ENCODE measurements at places on chromosomes 7 and 10. TPM values are rescaled to one million over a fixed set of nuclear protein-coding genes. Genes with fewer than 3 reads are reported as not detected.

DNA sequence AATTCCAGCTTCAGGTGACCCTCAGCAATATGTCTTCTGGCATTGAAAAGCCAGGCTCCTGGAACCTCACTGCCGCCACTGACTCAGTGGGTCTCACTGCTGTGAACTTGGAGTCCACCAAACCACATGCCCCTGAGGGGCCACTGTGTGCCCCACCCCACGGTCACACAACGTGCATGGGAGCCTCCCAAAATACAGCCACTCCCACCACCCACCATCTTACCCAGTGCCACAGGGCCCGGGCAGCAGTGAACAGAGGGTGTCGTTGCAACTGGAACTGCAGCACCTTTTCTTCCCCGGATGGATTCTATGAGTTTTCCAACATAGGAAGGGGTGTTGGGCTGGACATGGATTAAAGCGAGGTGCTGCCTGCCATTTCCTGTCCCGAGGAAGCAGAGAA is 60.1 kb downstream of the ASB13 start:
- no peaks in the 10 kb centered on the region for H3K4me1 ChIP-seq
- DNase-seq = no peak
- no peaks in the 10 kb centered on the region for H3K36me3 ChIP-seq
- no peak overlapping the region for H3K27ac ChIP-seq
- no peak overlapping the region for H3K4me3 ChIP-seq

DNA sequence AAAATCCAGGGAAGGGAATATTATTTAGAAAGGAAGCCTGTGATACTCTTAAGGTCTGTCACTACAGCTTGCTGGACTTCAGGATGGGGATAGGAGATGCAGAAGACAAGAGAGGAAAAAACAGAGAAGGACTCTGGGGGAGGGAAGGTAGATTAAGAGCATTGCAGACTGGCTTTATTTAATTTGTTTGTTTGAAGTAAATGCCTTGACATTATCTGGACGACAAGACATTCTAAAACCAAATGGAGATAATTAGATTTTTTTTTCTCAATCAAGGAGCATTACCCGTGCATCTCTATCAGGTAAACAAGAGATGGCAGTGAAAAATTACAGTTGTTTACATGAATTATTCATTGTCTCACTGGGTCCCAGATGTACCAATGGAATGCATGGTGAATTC is 24.3 kb downstream of the ACTA2 start:
- H3K27ac ChIP-seq = no peak overlapping the region
- no peaks in the 10 kb centered on the region for H3K36me3 ChIP-seq
- H3K4me3 ChIP-seq = no peak overlapping the region
- DNase-seq = no peak

GRCh38 chr7:130917669-130918128 is 183.7 kb upstream of the KLF14 start:
- no peak overlapping the region for H3K4me3 ChIP-seq
- no peak for DNase-seq
- H3K4me1 ChIP-seq = peaks cover 90% of the 10 kb centered on the region
- peak overlapping the region; percentile 99 for H3K27ac ChIP-seq
- no peaks in the 10 kb centered on the region for H3K36me3 ChIP-seq
- H3K27me3 ChIP-seq = no peaks in the 10 kb centered on the region

Gene TMEM176B
- 0.26 TPM for total RNA-seq

Gene HOXA1
- total RNA-seq = 0.23 TPM

- no peaks in the 10 kb centered on the region for H3K36me3 ChIP-seq
- peaks cover 2% of the 10 kb centered on the region for H3K27me3 ChIP-seq
- no peak for DNase-seq
These were observed at the start of gene DLG5 for GRCh38 chr10:77926566-77927401. TSS of gene DLG5 (minus strand) at chr10:77926755. CDS start at chr10:77926520, 235 bp downstream.

DNA sequence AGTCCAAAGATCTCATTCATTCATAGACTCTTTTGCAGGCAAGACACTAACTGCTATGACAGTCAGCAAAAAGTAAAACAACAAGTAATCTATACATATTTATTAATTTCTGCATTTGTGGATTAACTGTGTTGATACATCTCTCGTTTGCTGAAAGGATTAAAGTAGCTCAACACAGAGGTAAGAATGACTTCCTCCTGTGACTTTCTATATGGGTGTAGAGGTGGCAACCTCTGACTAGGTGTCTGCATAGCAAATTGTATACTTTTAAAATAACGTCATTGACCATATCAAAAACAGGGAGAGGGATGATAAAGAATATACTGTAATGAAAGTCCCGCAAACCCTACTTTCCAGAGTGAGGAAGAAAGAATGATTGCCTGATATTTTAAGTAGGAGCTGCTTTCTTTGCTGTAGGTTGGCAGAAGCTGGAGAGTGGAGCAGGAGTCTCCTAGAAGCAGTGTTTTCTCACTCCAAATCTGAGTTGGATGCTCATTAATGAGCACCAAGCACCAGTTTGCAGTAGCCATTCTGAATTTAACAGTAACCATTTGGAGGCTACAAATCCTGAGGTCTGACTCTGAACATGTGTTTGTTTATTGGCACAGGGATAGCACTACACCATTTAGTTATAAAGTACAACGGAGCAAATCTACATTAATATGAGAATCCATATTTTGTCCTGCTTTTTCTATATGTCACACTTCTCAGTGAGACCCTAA is 9.2 kb upstream of the LRRN3 start:
- H3K4me3 ChIP-seq = peak overlapping the region; percentile 40
- peaks cover 24% of the 10 kb centered on the region for H3K4me1 ChIP-seq
- no peaks in the 10 kb centered on the region for H3K27me3 ChIP-seq
- no peaks in the 10 kb centered on the region for H3K36me3 ChIP-seq
- no peak for DNase-seq

DNA sequence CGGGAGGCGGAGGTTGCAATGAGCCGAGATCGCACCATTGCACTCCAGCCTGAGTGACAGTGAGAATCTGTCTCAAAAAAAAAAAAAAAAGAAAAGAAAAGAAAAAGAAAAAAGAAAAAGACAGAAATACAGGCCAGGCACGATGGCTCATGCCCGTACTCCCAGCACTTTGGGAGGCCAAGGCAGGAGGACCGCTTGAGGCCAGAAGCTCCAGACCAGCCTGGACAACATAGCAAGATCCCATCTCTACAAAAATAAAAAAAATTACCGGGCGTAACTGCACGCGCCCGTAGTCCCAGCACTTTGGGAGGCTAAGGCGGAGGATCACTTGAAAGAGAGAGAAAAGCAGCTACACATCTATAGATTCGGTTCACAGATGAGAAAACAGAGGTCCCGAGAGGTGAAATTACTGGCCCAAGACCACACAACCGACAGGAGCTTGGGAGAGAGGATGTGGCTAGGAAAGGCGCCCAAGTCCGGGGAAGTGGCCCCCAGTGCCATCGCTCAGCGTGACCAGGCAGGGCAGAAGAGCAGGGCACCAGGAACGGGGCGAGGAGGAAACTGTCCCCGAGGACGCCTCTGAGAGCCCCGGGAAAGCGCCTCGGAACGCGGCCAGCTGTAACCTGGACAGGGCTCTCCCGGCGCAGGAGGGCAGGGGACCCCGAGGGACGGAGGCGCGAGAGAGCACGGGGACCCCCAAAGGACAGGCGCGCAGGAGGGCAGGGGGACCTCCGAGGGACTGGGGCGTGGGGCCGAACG is 612 bp downstream of the SNX8 start:
- DNase-seq = no peak
- peak overlapping the region; percentile 60 for H3K27ac ChIP-seq
- peaks cover 13% of the 10 kb centered on the region for H3K4me1 ChIP-seq
- no peaks in the 10 kb centered on the region for H3K27me3 ChIP-seq

GRCh38 chr7:35465791-35466336 is 212.0 kb upstream of the TBX20 start:
- H3K4me1 ChIP-seq = no peaks in the 10 kb centered on the region
- no peaks in the 10 kb centered on the region for H3K36me3 ChIP-seq
- DNase-seq = no peak
- no peak overlapping the region for H3K4me3 ChIP-seq
- H3K27me3 ChIP-seq = no peaks in the 10 kb centered on the region

DNA sequence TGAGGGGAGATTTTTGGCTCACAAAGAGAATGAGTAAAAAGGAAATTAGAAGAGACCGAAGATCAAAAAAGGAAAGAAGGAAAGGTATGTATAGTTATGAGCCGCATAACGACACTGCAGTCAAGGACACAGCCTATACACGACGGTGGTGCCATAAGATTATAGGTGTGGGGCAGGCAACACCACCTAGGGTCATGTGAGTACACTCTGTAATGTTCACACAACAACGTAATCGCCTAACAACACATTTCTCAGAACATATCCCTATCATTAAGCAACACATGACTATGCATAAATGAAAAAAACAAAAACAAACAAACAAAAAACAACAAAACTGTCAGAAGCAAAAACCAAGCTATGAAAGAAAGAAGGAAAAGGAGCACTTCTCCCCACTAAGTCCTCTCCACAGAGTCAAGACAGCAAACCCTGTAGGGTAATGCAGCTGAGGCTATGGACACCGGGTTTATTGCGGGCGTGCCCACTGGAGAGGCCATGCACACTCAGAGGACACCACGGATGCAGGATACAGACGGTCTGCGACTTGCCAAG is 45.1 kb downstream of the PIP4K2A start:
- H3K4me3 ChIP-seq = no peak overlapping the region
- H3K27me3 ChIP-seq = no peaks in the 10 kb centered on the region
- no peaks in the 10 kb centered on the region for H3K36me3 ChIP-seq
- H3K4me1 ChIP-seq = no peaks in the 10 kb centered on the region
- DNase-seq = no peak
- H3K27ac ChIP-seq = no peak overlapping the region

Gene GPR22
- total RNA-seq = not detected

Gene AQP1
- total RNA-seq = 10.0 TPM
